Mesenteric fat pad (tissue), 1 donor: ENCODE measurements at places on chromosomes 7 and 10. TPM values are rescaled to one million over a fixed set of nuclear protein-coding genes. Genes with fewer than 3 reads are reported as not detected.

SPDYE2B gene
- not detected for total RNA-seq

PCGF5 gene
- 38.6 TPM for total RNA-seq

DNA sequence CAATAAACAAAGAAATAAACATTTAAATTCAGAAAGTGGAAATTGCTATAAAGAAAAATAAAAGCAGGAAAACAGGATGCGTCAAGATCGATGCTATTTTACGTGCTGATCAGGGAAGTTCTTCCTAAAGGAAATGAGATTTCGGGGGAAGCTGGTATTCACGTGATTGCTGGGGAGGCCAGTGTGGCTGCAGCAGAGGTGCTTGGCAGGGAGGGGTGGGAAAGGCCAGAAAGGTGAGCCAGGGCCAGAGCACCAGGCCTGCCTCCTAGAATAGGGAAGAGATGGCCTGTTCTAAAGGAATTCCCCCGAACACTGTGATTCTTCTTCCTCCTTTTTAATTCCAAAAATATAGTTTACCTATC, 923 bp upstream of the CREB3L2 start:
- no peak for DNase-seq

DPP6 gene
- total RNA-seq, result 0.58 TPM

GRCh38 chr10:114208351-114208750, 29.2 kb downstream of the TDRD1 start:
- no peak for DNase-seq

OGDHL gene
- not detected for total RNA-seq

DNA sequence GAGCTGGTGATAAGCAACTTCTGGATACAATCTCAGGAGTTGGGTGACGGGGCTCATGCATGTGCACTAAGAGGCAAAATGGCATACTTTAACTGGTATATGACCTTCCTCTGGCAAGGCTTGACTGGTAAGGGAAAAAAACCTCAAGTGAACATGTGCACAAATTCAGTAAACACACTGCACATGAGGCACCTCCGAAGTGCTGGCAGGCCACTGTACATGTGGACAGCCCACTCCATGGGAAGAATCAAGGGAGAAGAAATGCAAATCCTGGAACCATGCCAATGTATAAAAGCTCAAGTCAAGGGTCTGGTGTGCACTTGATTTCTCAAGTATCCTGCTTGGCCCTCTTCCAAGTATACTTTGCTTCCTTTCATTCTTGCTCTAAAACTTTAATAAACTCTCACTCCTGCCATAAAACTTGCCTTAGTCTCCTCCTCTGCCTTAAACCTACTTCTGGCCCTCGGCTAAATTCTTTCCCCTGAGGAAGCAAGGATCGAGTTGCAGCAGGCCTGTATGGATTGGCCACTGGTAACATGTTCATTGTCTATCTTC, 167.2 kb downstream of the RAMP3 start:
- no peak for DNase-seq

GAD2 gene
- total RNA-seq, result not detected

- no peak for DNase-seq
These were observed 35.0 kb downstream of the LHFPL3 start for GRCh38 chr7:104363355-104363754.

GRCh38 chr7:66847879-66848790, 72.9 kb upstream of the TMEM248 start:
- DNase-seq, result no peak

DNA sequence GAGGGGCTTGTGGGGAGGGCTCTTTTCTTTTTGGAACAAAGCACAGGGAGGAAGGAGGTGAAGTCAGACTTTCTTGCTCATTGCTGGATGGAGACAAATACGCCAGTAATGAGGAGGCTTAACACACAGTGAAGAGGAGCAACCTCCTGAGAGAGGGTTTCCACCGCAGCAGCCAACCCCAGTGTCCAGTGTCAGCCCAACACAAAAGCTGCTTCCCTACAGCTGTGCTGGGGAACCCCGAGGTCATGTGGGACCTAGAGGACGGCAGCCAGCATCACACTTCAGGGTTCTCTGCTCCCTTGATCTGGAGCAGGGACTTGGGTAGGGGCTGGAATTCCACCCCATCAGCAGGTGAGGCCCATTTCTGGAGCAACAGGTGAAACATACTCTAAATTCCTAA, 7.7 kb downstream of the BLNK start:
- DNase-seq, result no peak

GRCh38 chr10:112883360-112884178, 66.5 kb upstream of the TCF7L2 start:
- no peak for DNase-seq

GRCh38 chr10:44801383-44802327, 109.5 kb upstream of the TMEM72 start:
- no peak for DNase-seq

GRCh38 chr7:81694711-81695110, 75.1 kb downstream of the HGF start:
- no peak for DNase-seq

- DNase-seq, result no peak
These were observed 289.5 kb upstream of the MKLN1 start for GRCh38 chr7:131038153-131038552.

DNA sequence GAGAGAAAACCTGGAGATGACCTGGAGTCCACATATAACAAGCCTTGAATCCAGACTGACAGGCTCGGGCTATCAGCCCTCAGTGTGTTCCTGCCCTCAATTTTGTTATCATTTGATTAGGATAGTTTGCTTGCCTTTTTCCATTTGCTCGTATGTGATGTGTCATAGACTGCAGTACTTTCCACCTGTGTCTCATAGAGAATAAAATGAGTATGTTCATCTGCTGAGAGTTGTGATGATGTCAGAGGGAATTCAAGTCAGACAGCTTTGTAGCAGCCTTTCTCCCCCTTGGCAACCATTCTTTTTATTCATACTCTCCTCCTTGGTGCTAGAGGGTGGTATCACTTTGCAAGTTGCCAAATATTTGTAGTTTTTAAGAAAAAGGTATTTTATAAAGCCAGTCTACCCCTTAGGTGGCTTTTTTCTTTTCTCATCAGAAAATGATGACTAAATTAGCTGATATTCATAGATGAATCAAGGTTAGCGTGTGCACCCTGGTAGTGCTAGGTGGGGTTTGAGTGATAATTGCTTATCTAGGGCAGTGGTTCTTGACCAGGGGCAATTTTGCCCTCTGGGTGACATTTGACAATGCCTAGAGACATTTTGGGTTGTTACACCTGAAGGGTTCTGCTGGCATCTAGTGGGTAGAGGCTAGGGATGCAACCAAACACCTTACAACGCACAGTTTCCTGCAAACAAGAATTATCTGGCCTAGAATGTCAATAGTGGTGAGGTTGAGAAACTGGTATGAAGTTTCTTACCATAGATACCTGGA, 5.4 kb downstream of the SGPL1 start:
- no peak for DNase-seq

DNA sequence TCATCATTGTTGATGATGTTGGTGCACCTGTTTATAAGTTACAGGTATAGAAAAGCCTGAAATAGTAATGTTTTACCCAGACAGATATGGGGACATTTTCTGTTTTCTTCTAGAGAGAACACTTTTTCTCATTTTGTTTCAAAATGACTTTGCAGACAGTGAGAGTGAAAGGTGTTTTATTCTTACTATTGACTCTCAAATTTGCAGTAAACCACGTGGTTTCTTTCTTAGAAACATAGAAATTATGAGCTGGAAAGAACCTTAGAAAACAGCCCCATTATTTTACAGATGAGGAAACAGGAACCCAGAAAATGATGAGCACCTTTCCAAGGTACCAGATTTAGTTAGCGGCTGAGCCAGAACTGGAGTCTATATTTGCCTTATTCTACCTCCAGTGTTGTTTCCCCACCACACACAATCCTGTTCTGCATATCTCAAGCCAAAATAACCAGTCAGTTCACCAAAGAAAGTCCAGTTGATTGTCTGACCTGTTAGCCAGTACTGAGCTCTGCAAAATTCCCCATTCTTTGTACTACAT, 138.9 kb upstream of the AHR start:
- no peak for DNase-seq

- DNase-seq, result no peak
These were observed 82.6 kb upstream of the UCN3 start for GRCh38 chr10:5282137-5282536.

DNA sequence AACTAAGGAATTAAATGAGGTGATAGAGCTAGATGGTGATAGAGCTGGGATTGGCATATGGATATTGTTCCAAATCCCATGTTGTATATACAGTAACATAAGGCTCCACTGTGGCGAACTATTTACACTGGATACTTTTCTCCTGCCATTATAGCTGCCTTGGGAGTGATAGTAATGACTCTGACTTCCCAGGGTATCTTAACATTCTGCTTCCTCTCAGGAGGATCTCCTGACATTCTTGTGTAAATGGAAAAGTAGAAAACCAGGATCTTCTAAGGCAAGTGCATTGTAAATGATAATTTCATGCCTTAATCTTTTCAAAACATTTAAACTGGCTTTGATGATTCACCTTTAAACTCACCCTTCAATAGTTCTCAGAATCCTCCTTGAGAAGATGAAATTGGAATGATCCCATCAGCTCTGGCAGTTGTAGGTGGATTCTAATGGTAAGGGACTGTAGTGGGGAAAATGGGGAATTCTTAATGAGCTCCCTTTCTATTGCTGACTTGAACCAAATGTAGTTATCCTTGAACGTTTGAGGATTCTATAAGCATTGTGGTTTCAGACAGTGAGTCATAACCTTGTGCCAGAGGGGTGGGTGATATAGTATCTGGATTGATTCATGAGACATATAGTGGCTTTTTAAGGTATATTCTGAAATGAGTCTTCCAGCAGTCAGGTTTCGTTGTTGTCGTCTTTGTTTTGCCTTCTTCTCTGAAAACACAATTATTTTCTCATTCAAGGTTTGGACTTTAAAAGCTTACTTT, 450.0 kb downstream of the SUGCT start:
- DNase-seq, result no peak

GRCh38 chr7:55050281-55050680, 31.5 kb downstream of the EGFR start:
- DNase-seq, result no peak

EPO gene
- not detected for total RNA-seq

DNA sequence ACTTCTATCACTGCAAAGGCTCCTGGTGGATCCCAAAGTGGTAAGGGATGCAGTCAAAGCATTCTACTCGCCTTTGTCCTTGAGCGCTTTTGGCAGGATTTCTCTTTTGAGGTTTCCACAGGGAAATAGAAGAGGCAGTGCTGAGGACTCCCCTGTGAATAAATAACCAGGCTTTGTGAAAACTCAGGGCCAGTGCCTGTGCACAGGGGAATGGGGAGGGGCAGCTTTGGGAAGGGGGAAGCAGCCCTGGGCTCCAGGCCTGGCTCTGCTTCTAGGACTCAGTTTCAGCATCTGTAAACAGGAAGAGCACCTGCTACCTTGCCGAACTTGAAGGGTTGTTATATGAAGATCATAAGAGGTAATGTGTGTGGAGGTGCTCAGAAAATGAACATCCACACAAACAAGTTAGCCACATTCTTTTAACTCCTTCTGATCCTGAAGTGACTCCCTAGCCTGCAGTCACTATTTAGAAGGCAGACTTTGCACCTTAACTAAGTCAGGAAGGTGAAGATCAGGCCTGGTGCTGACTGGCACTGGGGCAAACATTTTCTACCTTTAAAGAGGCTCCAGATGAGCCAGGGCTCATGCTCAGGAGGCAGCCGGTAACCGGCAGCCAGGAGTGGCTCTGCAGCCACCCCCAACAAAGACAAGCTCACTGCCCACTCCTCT, 22.5 kb upstream of the MMP21 start:
- DNase-seq, result no peak

DNA sequence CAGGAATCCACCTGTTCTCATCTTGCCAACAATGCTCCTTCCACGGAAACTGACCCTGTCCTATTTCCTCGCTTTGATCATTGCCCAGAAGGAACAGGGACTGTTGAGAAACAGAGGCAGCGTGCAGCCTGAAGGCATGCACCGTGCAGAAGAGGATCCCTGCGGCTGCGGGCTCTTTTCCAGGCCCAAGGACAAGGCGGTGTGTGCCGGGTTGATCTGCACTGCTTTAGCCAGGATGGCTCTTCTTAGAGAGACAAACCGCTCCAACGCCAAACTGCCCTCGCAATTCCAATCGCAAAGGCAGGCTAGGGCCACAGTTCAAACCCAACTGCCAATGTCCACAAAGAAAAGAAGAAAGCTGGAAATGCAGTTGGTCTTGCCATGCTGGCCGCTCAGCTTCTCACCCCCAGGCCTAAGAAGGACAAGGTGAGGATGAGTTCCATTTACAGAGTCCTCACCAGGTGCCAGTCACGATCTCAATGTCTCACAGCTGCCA, 26.5 kb downstream of the BRI3 start:
- DNase-seq, result no peak

DNA sequence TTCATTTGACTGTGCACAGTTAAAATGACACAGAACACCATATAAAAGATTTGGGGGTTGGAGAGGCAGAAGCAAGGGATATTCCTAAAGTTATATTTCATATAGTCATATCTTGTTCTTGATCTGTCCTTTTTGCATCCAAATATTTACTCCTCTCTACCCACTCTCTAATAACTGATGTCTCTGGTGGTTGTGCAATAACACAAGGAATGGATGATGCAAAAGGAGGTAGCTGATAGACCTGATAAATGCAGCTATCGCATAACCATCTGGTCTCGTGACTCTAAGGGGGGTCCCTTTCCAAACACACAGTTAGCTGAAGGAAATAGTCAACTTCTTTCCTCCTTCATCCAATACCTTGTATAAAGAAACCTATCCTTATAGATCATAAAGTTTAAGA, 123.1 kb downstream of the POLR1F start:
- no peak for DNase-seq

- DNase-seq, result no peak
These were observed 221.6 kb downstream of the DGKI start for GRCh38 chr7:137625197-137625596.

DNA sequence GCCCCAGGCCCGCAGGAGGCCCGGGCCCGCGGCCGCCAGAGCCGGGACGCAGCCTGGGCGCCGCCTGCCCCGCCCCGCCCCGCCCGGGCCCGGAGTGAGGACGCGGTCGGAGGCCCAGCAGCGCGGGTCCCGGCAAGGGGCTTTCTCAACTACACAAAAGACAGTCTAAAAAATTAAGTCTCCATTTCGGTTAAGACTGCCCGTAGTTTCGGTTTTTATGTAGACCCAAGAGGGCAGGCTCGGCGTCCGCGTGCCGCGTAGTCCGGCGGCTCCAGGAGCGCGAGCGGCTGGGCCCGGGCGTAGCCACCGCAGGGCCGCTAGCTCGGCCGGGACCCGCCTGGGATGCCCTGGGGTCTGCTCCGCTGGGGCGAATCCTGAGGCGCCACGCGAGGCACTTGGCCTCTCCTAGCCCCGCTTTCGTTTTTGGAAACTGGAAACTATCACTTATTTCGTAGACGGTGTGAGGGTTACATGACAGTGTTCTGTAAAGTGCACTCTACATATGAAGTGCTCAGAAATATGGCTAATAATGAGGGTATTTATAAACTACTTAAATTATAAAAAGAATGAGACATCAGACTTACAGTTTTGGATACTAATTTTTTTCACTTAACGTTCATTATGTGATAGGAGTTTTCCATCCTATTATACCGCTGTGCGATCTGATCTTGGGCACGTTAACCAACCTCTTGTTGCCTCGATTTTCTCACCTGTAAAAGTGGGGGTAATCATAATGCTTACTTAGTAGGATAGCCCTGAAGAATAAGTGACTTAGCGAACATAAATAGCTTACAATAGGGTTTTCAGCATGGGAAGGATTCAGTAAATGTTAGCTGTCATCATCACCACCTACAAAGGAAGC, 573 bp downstream of the BLVRA start:
- DNase-seq, result no peak

SSC4D gene
- 3.7 TPM for total RNA-seq
